ENCODE measurements at places on chromosomes 12 and 14.

DNA sequence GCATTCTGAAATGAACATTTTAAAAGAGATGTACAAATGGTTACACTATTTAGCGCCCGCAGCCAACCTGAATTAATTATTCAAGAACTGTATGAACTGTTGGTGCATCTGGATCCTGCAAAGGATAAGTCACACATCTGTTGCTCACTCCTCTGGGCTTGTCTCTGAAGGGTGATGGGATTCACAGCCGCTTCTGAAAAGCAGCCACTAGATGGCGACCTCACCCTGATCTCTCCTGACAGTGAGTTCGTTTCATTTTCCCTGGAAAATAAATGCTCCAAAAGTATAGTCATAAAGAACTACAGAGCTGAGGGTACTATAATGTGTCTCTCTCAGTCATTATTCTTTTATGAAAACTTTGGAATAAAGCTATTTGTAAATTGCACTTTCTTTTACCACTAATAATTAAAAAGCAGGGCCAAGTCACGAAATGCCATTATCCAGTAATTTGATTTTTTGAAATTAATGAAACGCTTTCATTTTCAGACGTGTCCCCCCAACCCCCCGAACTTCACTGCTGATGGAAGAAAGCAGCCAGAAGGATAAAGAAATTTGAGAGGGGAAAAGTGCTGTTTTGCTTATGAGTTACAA lies 789.6 kb downstream of the NRXN3 start:
- DNase-seq, result peak; percentile 43

- no peak for DNase-seq
These were observed 1061.8 kb downstream of the BCL11B start for GRCh38 chr14:98210045-98210672.

- DNase-seq, result no peak
These were observed 18.0 kb upstream of the SNAPC1 start for GRCh38 chr14:61744238-61744637.

DNA sequence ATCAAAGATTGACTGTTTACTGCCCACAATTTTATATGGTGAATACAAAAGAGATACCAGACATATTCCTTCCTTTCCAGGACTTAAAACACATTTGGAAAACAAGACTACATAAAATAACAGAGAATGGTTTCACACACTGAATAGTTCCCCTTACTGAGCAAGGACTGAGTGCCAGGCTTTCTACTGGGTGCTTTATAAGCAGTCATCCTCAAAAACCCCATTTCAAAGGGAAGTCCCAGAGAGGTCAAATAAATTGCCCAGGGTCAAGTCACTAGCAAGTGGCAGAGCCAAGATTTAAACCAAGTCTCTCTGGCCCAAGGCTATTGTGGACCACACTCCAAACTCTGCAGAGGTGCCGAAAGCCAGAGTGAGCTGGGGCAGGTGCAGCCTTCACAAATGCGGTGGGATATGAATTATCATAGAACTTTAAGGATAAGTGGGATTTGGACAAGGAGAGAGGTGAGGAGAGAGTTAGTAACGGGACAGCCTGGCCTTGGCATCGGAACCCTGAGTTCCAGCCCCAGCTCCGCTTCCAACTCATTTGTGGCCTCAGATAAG lies 9.1 kb upstream of the RPAP3 start:
- DNase-seq, result no peak

DNA sequence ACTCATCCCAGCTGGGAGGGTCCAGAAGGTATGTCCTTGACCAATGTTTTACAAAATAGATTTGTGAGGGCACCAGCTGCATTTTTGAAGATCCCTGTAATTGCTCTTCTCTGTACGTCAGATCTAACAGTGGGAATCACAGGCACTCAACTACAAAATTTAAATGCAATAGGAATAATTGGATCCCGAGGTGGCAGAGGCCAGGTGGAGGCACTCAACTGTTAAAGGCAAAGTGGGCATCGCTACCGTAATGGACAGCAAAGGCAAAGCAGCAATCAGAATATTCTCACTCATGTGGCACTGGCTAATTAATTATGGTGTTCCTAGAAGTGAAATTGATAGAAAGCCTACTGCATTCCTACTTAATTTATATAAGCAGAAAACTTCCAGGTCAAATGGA lies 27.9 kb upstream of the PSMC1 start:
- DNase-seq, result no peak

GRCh38 chr12:128810182-128811127 lies 13.3 kb downstream of the SLC15A4 start:
- DNase-seq, result no peak

DNA sequence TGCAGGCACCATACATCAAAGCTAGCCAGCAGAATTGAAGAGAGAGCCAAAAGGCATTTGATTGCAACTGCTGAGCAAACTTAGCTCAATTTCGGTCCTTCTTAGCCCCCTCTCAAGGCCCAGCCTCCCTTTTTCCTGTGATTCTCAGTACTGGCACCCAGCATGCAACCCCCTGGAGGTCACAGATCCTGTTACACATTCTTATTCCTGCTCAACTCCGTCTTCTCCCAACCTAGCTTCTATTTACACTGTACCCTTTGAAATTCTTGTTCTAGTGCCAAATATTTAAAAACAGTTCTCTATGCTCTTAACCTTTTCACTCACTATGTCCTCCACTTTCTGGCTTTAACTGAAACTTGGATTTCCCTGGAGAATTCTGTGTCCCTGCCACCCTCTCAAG lies 131.3 kb upstream of the CPSF6 start:
- no peak for DNase-seq

- DNase-seq, result no peak
These were observed 96.8 kb downstream of the TTLL5 start for GRCh38 chr14:75757644-75758402.

DNA sequence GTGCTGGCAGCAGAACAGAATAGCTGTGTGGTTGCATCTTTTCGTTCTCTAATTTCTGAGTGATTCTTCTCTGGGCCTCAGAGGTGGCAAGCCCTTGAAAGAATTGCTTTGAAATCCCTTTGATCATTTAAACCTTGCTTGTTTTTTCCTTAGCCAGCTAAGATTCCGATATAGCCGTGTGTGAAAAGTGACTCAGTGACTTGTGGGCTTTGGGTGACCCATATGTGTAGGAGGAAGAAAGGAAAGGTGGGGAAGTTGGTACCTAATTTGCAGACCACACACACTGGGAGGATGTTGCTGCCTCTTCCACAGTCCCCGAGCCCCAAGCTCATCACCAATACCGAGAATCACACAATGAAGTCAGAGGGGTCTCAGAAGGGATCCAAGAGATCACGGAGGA lies 18.8 kb downstream of the SLC24A4 start:
- DNase-seq, result no peak

GRCh38 chr14:33254861-33255395 lies 316.2 kb downstream of the NPAS3 start:
- no peak for DNase-seq

GRCh38 chr14:96256407-96256806 lies 397 bp downstream of the BDKRB1 start:
- DNase-seq, result no peak

DNA sequence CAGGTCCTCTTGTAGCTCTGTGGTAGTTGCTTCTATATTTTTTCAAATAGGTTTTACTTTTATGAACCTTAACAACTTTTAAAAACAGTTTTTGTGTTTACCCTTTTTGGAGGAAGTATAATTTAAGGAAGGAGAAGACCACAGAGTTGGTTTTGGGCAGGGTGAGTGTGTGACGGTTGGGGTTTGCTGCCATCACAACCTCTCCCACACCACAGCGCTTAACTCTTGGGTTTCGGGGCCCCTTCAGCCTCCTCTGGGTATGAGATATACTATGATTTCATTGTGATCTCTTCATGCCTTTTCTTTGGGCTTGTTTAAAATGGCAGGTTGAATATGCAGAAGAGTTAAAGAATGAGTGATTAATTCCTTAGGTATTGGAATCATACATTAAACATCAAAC lies 228.7 kb upstream of the CRY1 start:
- no peak for DNase-seq

- DNase-seq, result no peak
These were observed 171.9 kb downstream of the PRKCH start for GRCh38 chr14:61493239-61493638.

DNA sequence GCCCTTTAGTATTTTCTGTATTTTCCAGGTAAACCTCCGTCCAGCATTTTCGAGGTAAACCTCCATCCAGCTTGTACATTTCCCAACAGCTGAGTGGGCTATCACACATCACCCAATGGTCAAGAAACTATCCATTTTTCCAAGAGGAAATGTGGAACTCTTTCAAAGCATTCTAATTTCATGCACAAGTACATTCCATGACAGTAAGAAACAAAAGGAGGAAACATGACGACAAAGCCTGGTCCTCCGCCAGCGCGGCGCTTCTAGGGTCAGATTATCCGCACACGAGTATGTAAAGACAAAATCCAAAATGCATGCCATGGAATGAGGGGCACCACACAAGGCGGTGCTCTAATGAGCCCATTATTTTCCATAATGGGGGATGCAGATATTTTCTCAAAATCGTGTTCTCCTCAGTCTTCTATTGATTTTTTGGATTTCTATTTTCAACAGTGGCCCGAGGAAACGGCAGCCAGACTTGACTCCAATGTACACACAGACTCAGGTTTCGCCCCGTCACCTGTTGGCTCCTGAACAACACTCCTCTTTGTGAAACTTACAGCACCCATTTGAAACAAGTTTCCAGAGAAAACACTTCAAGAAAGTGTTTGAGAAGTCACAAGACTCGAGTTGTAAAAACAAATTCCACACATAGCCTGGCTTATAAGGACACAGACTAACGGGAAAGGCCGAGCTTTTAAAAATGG lies 107.4 kb downstream of the PRICKLE1 start:
- DNase-seq, result no peak

DNA sequence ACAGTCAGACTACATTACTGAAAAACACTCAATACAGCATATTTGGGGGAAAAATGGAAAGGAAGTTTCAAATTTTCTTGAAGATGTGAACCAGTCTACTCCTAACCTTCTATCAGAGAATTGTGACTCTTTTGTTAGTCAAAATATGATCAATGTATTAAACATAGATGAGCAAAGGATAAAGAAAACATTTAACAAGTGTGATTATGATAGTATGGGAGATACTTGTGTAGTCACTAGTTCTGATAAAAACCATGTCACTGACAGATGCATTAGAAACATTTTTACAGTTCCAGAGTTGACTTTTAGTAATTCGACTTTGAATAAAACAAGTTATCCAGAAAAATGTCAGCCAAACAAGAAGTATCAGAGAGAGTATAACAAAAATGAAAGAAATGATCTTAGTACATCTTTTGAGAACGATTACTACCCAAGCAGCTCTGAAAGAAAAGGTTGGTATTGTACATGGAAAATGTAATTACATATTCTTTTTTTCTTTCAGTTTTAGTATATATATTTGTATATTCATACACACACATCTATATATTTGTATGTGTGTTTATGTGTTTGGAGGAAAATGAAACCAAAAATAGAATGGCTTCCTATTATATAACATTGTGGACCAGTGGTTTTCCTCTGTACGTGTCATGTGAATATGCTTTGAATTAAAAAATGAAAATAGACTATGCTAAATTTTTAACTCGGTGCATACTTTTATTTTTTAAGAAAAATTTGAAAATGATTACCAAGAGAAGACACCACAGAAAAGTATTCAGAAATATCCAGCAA lies 63.3 kb upstream of the ABCD2 start:
- DNase-seq, result no peak
